CD14-positive monocyte (primary cell): ENCODE measurements at places on chromosomes 7 and 10.

- DNase-seq, result no peak
Measured at GRCh38 chr10:79940431-79940830, 8.5 kb downstream of the SFTPD start.

DNA sequence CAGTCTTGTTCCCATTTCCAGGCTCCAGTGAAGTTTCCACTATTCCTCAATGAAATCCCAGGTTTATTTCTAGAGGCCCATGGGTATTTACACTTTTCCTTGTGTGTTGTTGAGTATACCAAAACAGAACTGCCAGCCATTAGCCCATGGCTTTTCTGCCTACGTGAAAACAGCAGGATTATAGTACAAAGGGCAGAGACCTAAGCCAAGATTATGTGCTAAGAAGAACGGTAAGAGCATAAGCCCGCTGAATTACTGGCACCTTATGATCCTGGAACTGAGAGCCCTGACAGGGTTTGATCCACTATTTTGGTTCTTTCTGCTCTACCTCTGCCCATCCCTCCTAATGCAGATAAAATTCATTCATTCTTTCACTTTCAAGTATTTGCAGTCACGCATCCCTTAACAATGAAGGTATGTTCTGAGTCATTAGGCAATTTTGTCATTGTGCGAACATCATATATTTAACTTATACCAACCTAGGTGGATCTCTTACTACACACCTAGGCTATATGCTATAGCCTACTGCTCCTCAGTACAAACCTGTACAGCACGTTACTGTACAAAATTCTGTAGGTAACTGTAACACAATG is 16.0 kb downstream of the SEMA3C start:
- no peak for DNase-seq

DNA sequence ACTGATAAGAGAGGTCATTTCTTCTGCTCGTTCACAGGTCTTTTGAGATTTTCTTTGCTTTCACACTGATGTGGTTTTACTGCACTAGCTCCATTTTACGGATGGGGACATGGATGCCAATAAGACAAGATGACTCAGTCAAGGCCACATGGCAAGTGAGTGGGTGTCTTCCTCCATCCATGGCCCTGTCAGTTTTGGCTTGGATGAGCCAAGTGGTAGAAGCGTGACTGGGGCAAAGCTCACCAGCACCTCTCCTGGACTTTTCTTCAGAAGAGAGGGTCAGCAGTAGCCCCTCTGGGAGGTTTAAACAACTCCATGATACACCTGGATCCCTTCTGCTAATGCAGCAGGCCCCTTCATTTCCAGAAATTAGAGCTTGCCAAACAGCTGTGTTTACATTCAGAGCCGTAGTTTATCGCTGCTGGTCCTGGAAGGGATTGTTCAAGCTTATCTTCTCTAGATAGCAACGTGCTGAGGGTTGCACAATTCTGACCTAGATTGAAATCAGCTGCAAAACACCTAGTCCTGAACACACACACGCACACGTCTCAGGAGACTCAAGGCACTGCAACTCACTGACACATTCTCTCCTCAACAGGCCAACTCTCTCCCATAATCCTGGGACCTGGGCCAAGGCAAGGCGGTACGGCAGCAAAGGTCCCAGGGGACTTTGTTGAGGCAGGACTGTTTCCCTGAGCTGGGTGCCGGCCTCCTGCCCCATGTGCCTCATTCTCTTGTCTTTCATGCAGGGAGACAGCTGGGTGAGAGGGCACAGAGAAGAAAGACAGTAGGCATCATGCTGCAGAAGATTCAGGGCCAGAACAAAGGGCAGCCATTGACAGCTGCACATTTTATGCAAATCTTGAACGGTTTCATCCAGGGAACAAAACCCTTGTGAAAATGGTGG is 14.2 kb upstream of the PDCD4 start:
- peak; percentile 43 for DNase-seq

DNA sequence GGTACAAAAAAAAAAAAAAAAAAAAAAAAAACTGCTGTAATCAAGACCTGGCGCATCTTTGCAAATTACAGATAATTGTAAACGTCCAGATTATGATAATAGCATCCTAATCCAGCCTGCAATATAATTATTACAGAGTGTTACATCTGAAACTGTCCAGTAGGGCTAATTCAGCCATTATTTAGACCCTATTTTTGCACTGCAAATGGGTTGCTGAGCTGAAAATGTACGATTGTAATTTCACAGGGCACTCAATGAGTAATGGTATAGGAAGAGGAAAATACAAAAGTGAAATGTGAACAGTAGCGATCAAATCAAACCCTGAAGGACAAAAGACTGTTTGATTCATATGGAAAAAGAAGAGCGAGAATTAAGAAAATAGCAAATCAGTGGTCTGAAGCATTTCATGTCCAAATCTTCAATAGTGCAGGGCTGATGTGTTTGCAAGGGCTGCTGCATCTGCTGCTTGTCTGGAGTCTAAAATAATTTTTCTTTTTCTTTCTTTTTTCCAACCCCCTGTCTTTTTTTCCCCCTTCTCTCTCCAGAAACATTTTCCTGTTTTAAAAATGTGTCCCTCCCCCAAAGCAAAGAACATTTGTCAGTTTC is 8.9 kb downstream of the DLX6 start:
- no peak for DNase-seq

GRCh38 chr7:23117841-23118240 is 12.3 kb downstream of the KLHL7 start:
- no peak for DNase-seq

DNA sequence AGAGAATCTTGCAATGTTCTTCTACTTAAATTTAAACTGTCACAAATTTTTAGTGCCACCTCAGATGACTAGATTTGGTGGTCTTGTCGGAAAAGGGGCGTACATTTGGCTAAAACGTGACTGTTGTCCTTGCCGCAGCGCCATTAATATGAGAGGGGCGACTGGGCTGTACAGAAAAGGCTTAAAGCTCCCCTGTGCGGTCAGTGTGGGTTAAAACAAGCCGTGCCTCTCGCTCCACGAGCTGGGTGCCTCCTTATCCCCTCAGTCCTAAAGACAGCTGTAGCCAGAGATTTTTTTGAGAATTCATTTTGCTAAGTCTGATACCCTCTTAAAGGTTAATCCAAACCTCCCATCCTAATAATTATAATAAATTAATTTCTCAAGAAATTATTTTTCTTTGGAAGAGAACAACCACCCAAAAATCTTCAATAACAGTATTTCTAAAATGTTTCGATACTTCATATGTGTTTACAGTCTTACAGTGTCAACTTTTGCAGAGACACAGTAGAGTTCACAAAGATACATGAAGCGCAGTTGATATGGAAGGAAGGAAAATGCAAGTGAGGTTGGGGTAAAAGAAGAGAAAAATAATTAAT is 68.6 kb downstream of the C7orf25 start:
- no peak for DNase-seq

- DNase-seq, result no peak
Measured at GRCh38 chr7:103795787-103796186, 193.7 kb downstream of the RELN start.

GRCh38 chr7:41241641-41242040 is 461.2 kb downstream of the INHBA start:
- DNase-seq, result no peak

- no peak for DNase-seq
Measured at GRCh38 chr10:78785066-78785465, 283.7 kb upstream of the ZMIZ1 start.

DNA sequence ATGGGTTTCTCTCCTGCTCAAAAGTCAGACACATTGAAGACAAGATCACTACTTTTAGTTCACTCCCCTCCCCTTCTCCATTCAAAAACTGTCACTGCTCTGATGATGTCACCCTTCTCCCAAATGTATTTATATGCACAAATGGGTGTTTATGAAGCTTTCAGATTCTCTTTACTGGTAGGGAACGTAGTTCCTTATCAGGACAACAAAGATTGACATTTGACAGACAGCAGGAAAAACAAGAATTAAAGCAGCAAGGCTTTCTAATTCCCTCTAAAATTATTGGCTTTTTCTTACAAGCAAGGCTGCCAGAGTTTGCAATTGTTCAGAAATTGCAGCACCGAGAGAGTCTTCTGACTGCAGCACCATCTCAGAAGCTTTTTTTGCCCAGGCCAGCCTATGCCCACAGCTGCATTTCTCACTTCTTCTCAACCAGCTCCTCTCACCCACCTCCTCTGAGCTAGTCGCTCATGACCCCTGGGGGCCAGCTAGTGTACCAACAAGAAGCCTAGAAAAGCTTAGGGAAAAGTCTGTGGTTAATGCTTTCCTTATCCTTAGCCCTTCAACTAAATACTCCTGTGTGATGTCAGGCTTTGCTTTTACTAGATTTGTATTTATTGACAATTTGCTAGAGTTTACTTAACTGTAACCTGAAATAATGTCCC is 265.1 kb downstream of the HTR7 start:
- no peak for DNase-seq

GRCh38 chr7:83366629-83367028 is 203.9 kb upstream of the PCLO start:
- no peak for DNase-seq

DNA sequence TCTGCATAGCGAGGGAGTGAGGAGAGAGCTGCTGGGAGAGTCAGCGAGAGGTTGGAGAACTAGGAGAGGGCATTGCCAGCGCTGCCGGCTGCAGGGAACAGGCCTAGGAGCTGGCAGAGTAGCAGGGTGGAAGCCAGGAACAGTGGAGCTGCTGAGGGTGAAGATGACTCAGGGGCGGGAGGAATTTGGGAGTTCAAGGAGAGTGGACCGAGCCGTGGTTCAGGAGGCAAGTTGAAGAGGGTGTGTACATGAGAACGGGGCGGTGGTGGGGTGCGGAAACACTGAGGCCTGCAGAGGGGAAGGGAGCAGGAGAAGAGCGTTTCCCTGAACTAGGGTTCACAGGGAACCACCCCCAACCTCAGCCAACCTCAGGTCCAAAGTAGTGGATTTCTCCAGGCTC is 31.5 kb downstream of the HIF1AN start:
- DNase-seq, result no peak

GRCh38 chr10:67853512-67853911 is 15.5 kb upstream of the DNAJC12 start:
- no peak for DNase-seq

DNA sequence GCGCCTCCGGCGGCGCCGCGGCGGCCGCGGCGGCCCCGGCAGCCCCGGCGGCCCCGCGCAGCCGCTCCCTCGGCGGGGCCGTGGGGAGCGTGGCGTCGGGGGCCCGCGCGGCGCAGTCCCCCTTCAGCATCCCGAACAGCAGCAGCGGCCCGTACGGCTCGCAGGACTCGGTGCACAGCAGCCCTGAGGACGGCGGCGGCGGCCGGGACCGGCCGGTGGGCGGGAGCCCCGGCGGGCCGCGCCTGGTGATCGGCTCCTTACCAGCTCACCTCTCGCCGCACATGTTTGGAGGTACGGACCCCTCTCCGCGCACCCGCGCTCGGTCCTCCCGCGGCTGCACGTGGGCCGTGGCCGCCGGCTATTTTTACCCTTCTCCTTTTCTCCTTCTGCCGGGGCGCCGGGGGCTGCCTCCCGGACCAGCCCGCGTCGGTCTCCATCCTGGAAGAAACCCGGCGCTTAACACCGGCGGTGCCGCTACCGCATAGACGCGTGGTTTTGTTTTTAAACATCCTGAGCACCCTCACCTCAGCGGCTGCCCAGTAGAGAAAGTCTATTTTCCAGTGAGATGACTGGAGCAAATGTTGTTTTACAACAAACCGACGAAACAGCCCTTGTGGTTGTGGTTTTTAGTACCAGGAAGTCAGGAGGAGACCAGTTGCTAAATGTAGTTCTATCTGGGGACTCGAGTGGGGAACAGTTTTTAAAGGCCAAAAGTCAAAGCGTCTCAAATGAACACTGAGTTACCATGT is 1.3 kb downstream of the ZNRF2 start:
- DNase-seq, result peak; percentile 68

- DNase-seq, result no peak
Measured at GRCh38 chr10:105952153-105952552, 1212.4 kb downstream of the SORCS1 start.
